ENCODE measurements at places on chromosomes 4 and X.

DNA sequence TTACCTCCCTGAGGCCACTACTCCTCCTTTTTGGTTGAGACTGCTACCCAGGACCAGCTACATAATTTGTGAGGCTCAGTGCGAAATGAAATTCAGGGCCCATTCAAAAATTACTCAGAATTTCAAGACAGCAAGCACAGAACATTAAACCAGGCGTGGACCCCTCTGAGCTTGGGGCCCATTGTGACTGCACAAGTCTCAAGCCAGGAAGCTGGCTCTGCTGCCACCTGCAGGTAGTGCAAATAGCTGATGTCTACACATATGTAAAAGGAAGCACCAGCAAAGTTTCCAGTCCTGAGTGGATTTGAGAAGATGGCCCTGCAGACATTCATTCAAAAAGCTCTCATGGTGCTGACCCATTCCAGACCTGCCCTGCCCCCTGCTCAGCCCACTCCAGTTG, 213.4 kb upstream of the LNX1 start:
- peak; percentile 50 for DNase-seq

DNA sequence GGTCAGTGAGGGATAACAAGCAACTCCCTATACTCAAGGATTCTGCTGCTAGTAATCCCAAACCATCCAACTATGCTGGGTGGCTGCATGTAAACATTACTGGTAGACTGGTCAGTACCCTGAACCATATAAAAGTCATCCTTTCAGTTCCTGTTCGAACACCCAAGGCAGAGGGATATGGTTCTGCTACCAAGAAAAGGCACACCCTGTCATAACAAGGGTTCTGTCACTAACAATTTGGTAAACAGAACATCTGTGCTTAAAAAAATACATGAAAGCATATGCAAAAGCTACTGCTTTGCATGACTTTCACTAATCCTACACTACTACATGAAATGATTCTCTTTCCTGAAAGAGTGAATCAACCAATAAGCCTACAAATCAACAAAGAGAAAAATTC, 76.8 kb upstream of the MCF2 start:
- DNase-seq, result no peak

GRCh38 chrX:45454290-45454689, 253.6 kb upstream of the DIPK2B start:
- no peak for DNase-seq

GRCh38 chr4:121041307-121042090, 30.8 kb downstream of the NDNF start:
- DNase-seq, result no peak

- no peak for DNase-seq
Observed at GRCh38 chr4:152392079-152392478, 143.8 kb downstream of the FBXW7 start.

DNA sequence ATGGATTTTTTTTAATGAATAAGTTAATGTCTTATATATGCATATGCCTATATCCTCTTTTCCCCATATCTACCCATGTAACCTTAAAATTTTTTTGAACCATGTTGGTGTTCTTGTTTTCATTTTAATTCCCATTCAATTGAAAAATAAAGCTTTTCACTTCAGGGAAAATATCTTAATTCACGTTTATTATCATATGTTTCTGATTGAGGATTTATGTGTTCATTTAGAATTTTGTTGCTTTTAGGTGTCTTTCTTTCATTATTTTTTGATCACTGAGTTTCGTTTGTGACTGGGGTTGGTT, 29.1 kb downstream of the HADH start:
- DNase-seq, result no peak

- DNase-seq, result no peak
Observed at GRCh38 chrX:150162141-150162540, 201.0 kb upstream of the MAMLD1 start.

DNA sequence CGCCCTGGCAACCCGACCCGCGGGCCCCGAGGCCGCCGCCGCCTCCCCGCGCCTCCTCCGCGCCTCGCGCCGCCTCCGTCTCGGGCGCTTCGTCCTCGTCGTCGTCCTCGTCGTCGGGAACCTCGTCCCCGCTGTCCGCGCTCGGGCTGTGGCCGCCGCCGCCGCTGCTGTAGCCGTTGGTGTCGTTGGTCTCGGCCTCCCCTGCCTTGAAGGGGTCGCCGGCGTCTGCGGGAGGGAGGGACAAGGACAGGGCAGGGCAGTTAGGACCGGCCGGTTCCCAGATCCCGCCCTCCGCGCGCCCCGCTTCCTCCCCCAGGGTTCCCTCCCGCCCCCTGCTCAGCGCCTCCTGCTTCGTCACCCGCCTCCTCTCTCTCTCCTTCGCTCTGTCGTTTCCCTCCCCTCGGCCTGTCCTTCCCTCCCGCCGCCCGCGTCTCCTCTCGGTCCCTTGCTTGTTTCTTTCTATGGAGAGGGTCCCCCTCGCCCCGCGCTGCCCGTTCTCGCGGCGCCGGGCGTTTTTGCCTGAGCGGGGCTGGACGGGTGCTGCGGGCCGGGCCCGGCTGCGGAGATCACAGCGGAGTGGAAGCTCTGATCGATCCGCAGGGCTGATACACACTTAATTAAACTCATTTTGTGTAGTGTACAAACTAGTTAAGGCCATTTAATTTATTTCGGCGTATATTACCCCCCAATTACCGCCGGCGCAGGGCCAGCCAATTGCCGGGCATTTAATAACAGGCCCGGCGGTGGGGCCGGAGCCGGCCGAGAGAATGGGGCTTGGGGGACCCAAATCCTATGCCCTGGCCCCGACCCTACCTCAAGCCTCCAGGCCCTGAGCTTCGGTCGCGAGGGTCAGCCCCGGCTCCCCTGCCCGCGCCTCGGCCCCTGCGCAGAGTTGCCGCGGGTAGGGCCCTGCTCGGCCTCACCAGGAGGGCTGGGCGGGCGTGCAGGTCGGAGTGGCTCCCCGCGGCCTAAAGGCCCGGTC, 2.4 kb downstream of the NKX1-1 start:
- DNase-seq, result no peak

GRCh38 chrX:87664381-87664780, 146.8 kb downstream of the KLHL4 start:
- peak; percentile 51 for DNase-seq

DNA sequence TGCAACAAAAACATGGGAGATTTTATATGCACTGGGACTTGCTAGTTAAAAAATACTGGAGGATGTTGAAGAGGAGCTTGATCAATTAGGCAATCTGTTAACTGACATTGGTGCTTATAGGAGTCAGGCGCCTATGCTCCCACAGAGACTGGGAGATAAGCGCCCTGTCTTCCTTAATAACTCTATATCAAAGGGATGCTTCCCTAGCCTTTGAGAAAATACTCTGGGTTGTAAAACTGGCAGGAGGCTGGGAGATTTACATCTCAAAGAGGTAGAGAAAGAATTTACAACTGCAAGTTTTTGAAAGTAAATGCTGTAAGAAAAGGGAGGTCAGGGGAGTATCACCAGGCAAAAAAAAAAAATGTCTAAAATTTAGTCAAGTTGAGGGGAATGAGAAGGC, 325.4 kb downstream of the PCDH10 start:
- DNase-seq, result no peak

- no peak for DNase-seq
Observed at GRCh38 chrX:53678667-53679066, 7.9 kb downstream of the HUWE1 start.

Measured in NCI-H748 treated with DMSO at 0.1 percent for 48 hours (cell line).